ENCODE measurements at places on chromosomes 6 and 20.
A peak's percentile ranks its signal among the peaks of the same experiment; 100 is the strongest.

DNA sequence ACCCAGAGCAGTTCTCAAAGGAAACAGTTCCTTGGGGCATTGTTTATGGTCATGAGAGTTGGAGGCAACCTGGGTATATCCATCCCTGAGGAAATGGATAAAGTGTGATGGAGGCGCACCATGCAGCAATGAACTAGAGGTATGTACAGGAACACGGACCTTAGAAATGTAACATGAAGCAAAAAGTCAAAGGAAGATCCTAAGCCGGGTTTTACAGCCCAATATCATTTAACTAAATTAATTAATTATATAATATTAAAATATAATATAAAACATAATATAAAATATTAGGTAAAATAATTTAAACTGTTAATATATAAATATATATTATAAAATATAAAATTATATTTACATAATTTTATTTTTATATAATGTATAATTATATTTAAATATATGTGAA lies 44.1 kb upstream of the RNF8 start:
- no peak for DNase-seq

DNA sequence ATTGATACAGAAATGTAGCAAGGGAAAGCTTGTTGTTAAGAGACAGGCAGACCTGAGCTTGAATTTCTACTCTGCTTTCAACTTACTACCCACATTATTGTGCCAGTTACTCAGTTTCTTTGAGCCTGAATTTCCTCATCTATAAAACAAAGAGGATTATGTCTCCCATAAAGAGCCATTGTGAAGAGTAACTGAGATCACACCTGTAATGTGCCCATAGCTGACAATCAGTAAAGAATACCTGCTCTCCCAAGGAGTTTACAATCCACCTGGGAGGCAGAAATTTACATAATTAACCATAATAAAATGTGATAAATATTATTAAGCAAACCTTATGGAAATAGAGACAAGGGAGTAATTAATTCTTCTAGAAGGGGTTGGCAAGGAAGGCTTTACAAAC lies 204.9 kb downstream of the EPM2A start:
- no peak for DNase-seq

DNA sequence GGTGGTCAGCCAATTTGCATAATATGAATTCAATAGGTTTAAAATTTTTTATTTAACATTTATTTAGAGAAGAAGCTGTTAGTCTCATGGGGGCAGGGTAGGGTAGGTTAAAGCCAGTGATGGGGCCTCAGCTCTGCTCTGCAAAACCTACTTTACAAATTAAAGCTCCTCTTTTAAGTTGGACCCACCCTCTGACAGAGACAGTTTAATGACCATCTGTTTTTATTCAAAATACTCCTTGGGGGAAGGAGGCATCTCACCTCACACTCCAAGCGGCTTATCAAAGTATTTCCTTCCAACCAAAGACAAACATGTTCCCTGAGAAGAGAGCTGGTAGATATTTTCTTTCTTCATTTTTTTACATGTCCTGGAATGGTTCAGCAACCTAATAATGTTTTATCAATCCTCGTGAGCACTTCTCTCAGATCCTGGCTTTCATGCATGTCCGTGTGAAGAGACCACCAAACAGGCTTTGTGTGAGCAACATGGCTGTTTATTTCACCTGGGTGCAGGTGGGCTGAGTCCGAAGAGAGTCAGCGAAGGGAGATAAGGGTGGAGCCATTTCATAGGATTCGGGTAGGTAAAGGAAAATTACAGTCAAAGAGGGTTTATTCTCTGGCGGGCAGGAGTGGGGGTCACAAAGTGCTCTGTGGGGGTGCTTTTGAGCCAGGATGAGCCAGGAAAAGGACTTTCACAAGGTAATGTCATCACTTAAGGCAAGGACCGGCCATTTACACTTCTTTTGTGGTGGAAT lies 184.7 kb downstream of the GJA1 start:
- no peak for DNase-seq

DNA sequence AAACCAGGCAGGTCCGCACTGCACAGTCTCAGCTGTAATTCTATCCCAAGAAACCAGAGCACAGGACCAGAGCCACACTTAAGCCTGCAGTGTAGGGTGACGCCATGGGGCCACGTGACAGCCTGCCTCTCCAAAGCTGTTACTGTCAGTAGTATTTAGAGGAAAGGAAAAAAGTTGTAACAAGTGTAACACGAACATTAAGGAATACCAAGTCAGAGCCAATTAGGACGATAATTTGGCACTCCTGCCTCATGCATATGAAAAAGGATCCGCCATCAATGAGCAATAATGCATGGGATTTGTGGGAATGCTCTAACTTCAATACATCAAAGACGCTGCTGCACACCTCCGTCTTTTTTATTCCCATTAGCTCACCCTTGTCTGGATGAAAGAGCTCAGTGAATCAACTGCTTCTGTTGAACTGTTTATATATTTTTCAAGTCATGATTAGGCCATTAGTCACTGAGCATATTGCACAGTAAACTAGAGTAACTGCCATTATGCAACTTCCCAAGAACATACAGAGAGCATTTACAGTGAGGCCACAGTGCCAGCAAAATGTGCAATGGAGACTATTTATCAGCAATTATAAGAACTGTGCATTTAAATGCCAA lies 79.9 kb downstream of the ATXN1 start:
- DNase-seq, result no peak

GRCh38 chr20:58753267-58753921 lies 60.8 kb downstream of the NPEPL1 start:
- peak; percentile 67 for DNase-seq

DNA sequence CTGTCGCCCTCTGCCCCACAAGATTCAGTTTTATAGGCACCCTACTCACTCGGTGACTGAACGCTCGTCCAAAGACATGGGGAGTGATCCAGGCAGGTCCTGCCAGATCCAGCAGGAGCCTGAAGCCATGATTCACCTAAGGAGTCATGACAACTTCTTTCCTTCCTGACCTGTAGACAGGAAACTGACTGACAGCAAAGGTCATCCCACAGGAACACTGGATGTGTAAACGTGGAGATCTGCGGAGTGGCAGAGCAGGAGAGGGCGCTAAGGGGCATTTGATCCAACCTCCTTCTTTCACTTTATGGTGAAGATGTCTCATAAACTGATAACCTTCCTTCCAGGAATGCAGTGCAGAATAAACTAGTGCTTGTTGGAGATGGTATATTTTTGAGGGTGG lies 192.2 kb downstream of the GJA10 start:
- no peak for DNase-seq

DNA sequence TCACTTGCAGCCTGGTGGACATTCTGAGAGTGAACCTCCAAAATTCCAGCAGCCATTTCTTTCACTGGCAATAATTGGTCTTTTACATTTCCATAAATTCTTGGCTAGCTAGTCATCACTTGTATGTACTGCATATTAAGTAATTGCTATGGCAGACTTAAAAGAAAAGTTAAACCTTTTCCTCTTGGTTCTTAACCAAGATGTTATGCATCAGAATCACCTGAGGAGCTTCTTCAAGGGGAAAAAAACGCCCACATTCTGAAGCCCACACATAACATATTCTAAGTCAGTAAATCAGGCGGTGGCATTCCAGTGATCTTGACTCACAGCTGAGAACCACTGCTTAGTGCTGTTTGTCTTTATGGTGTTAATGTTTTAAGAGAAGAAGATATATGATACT lies 37.0 kb downstream of the CDC40 start:
- DNase-seq, result no peak

- no peak for DNase-seq
Observed at GRCh38 chr20:12927489-12927888, 81.3 kb upstream of the SPTLC3 start.

- no peak for DNase-seq
Observed at GRCh38 chr20:558117-558516, 14.5 kb upstream of the CSNK2A1 start.

DNA sequence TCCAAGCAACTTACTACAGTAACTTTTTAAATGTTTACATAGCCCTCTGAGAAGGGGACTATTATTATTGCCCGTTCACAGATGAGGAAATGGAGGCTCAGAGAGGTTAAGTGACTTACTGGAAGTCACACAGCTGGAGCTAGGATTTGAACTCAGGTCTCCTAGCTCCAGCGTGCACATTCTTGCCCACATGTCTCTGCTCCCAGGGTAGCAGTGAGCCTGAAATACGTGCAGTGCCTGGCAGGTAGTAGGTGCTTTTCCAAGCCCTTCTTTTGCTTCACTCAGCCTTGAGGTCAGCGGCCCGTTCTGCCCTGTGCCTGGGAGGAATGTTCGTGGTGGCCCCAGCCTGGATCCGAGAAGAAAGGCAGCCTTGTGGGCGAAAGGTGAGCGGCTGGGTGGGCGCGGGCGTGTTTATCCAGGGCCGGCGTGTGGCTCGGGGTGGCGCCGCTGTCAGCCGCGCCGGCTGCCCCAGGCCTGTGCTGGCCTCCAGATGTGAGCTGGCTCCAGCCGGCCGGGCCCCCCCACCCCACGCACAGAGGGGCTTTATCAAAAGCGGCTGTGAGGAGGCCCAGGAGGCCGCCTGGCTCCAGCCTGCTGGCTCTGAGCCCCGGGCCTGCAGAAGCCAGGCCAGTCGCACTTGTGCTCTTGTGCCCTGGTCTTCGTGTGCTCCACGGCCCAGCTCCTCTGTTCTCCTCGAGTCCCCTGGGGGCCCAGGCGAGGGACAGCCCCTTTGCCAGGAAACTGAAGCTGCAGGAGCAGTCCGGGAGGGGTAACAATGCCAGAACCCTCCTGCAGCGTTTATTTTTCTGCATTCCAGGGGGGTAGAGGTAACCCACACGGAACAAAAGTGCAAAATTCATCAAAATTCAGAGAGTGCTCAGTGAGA lies 58.1 kb downstream of the UBE2V1 start:
- DNase-seq, result no peak

DNA sequence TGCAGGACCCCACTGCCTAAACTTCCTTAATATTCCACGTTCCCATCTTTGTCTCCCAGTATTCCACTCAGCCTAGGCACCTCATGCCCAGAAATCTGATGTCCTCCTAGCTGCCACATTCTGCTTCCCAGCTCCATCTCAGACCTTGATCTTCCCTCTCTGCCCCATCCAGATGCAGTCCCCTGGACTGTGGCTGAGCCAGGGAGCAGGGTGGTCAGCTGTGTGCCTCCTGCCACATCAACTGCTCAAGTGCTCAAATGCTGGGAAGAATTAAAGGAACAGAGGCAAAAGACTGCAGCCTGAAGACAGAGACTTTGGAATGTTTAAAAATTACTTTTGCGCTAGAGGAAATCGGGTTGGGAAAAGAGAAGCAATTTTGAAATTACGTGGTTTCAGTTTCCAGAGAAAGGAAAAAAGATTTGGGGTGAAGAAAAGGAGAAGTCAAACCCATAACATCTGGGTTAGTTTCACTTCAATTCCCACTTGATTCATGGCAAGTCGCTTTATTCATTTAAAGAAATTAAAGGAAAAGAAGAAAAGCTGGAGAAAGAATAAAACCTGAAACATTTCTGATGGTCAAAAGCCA lies 704.8 kb downstream of the PTPRT start:
- no peak for DNase-seq

All from NCI-H1417 (cell line).